Activated CD4-positive, alpha-beta T cell treated with anti-CD3 and anti-CD28 coated beads, Interleukin-2, amount 50 U/mL, for 1 hour (primary cell): ENCODE measurements at places on chromosomes 13 and 19.
A peak's percentile ranks its signal among the peaks of the same experiment; 100 is the strongest.

DNA sequence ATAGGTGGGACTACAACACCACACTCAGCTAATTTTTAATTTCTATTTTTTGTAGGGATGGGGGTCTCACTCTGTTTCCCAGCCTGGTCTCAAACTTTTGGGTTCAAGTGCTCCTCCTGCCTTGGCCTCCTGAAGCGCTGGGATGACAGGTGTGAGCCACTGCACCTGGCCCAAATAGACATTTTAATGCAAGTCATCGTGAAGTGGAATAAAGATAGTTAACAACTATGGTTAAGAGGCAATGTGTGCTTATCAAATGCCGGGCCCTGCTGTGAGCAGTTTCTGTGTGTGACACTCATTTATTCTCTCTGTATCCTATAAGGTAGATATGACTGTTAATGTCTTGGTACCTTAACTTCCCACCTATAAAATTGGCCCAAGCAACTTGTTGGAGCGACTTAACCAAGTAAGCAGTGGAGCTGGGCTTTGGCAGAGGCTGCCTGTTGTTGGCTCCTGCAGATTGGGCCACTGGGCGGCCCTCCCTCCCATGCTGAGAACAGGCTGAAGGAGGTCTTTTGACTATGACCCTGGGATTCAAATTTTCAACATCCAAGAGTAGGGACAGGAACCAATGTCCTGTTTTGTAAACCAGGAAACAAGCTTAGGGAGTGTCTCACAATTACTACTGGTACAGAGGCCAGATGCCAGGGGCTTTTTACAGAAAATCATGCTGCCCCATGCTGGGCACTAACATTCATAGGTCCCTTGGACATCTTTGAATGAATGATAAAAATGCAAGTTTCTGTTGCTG is 450.7 kb downstream of the TSHZ3 start:
- DNase-seq: no peak

- DNase-seq: no peak
These were observed 52.4 kb downstream of the TSHZ3 start for GRCh38 chr19:31296741-31297390.

DNA sequence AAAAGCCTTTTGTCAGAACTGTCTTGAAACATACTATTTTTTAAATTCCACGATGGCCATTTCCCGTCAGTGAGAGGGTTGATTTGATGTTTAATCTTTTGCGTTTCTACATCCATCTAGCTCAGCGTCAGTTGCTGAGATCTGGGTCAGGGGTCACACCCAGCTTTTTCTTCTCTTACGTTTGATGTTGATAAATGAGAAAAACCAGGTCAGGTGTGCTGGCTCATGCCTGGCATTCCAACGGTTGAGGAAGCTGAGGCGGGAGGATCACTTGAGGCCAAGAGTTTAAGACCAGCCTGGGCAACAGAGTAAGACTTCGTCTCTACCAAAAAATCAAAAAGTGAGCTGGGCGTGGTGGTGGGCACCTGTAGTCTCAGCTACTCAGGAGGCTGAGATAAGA is 168.9 kb downstream of the PTPRS start:
- DNase-seq: no peak

GRCh38 chr19:10719466-10719961 is 1.6 kb downstream of the DNM2 start:
- no peak for DNase-seq

DNA sequence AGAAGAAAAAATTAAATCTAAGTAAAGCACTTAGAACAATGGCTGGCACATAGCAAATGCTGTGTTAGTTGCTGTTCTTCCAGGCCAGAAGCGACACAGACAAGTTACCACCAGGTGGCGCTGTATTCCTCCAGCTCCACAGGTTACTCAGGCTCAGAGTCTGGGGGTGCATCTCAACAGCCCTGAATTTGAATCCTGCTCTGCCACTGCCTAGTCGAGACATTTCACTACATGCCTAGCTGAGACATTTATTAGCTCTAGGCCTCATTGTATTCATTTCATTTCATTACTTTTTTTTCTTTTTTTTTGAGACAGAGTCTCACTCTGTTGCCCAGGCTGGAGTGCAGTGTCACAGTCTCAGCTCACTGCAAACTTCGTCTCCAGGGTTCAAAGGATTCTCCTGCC is 16.4 kb upstream of the CYP2B6 start:
- DNase-seq: peak; percentile 81

GRCh38 chr13:31913459-31913858 is 118.1 kb upstream of the FRY start:
- no peak for DNase-seq

DNA sequence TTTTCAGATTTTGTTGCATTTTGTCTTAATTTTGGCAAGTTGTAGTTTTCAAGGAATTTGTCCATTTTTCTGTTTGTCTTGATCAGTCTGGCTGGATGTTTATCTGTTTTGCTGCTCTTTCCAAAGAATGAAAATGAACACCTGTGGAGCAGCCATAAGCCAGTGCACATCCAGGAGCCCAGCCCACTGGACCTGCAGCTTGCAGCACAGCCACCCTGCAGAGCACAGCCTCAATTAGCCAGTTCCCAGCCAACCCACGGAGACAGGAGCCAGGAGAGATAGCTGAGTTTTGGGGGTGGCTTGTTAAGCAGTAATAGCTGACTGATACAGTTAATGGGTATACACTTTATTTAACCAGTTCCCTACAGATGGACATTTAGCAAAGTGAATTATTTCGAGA is 38.0 kb upstream of the URI1 start:
- no peak for DNase-seq

- DNase-seq: no peak
These were observed 451.7 kb downstream of the EFNB2 start for GRCh38 chr13:106083620-106084350.

DNA sequence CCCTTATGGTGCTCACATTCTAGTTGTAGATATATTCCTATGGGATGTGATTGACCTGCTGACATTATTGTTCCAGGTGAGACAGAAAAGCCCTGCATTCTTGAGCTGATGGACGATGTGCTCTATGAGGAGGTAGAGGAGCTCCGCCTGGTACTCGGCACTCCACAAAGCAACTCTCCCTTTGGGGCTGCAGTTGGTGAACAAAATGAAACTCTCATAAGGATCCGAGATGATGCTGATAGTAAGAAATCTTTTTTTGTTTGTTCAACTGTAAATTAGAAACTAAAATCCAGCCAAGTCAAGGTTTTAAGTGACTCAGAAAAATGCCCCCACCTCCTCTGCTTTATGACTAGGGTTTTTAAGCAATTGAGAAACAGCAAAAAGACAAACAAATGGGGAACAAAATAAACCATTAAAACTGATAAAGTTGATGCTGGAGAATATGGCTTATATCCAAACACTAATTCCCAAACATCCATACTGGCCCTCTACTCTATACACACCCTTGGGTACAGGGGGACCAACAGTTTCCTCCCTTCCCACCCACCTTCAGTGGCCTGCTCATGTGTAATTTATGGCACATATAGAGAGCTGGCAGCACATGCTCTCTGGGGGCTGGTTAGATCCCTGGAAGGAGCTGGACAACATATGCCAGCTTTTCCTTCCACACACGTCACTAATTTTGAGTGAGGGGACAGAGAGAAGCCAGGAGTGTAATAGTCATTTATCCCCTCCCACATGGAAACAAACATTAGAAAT is 139.6 kb downstream of the STOML3 start:
- DNase-seq: no peak

DNA sequence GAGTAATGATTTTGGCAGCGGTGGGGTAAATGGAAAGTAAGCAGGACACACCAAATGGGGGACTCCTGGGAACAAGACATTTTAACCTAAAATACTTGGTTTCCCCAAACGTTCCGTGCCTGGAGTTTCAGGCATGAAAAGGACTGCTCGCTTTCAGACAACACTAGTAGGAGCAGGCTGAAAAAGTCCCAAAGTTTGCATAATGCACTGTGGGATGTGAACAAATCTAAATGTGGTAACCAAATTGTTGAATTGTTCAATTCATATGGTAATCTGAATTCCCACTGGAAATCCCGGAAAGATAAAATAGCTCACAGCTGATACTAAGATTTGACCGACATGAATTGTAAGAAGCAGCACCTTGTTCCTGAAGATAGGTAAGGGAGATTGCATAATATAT is 467.2 kb upstream of the ARGLU1 start:
- no peak for DNase-seq

DNA sequence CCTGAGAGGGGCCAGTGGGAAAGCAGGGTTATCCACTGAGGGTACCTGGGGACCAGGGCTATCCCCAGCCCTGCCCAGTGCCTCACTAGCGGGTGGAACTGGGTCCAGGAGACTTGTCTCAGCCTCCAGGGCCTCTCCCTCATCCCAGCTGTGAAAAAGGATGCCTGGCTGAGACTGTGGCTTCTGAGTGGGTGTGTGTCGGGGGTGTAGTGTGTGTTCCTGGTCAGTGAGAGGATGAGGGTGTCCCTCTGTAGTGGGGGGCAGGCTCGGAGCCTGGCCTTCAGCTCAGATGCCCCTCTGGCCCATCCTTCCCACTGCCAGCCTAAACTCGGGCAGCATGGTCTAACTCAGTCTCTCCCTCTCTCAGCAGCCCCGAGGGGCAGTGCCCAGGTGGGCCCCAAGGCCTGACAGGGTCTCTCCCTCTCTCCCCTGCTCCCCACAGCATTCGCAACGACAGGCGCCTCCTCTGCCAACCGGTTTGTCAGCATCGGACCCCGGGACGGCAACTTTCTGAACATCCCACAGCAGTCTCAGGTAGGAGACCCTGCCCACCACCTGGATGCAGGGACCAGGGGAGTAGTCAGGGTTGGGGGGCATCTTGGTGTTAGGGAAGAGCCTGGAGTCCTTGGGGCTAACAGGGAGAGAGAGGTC is 12.7 kb downstream of the LYL1 start:
- no peak for DNase-seq

- peak; percentile 44 for DNase-seq
These were observed 27.3 kb downstream of the LRFN3 start for GRCh38 chr19:35963514-35963913.

DNA sequence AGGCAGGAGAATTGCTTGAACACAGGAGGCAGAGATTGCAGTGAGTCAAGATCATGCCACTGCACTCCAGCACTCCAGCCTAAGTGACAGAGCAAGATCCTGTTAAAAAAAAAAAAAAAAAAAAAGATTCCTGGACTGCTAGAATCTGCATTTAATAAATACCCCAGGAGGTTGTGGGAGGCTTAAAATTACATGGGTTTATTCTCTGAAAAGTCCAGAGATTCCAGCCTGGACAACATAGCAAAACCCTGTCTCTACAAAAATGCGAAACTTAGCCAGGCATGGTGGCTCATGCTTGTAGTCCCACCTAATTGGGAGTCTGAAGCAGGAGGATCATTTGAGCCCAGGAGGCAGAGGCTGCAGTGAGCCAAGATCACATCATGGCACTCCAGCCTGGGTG is 9.5 kb upstream of the SLC1A5 start:
- DNase-seq: no peak

- DNase-seq: no peak
These were observed 5.0 kb upstream of the KLK8 start for GRCh38 chr19:51006406-51006805.

DNA sequence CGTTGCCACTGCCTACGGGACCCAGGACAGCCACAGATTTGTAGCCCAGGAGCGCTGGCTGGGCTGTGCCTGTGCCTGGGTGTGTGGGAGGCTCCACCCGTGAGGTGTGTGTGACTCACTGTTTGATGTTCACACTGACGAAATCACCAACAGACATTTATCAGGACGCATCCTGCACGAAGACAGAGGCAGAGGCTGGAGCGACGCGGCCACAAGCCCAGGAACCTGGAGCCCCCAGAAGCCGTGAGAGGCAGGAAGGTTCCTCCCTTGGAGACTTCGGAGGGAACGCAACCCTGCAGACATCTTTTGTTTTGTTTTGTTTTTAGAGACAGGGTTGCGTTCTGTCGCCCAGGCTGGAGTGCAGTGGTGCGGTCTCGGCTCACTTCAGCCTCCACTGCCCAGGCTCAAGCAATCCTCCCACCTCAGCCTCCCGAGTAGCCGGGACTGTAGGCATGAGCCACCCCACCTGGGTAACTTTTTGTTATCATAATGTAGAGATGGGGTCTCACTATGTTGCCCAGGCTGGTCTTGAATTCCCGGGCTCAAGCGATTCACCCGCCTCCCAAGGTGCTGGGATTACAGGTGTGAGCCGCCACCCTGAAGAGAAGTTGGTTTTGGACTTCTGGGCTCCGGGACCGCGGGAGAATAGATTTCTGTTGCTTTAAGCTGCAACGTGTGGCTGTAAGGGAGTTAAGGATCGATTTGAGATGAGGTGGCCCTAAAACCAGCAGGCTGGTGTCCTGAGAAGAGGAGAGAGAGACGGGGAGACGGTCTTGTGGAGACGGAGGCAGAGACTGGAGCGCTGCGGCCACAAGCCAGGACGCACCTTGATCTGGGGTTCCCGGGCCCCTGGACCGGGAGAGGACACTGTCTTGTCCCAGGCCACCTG is 24.9 kb upstream of the WDR18 start:
- DNase-seq: no peak

GRCh38 chr13:50078895-50079654 is 63.8 kb downstream of the KCNRG start:
- no peak for DNase-seq

DNA sequence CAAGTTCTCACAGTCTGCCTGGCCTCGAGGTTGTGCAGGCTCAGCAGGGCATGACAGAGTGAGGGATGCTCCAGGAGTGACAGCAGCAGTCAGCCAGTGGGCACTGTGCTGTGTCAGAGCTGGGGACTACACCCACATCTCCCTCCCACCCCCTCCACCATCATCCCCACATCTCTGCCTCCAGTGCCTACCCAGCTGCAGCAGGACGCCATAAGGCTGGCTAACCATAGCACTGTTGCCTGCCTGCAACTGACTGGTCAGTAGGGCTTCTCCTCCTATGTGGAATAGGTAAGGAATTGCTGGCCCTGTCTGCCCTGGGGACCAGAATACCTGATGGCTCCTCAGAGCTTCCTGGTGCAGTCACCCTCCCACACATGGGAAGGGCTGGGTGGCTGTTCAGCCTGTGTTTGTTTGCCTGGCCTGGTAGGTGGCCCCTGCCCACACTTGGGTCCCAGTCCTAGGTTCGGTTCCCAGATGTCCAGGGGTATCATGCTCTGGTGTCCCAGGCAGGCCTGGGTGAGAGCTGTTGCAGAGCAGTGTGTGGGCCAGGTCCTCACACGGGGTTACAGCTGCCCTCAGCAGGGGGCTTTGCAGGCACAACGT is 15.7 kb downstream of the GPI start:
- DNase-seq: no peak

- DNase-seq: no peak
These were observed 14.0 kb downstream of the CD70 start for GRCh38 chr19:6576869-6577475.

DNA sequence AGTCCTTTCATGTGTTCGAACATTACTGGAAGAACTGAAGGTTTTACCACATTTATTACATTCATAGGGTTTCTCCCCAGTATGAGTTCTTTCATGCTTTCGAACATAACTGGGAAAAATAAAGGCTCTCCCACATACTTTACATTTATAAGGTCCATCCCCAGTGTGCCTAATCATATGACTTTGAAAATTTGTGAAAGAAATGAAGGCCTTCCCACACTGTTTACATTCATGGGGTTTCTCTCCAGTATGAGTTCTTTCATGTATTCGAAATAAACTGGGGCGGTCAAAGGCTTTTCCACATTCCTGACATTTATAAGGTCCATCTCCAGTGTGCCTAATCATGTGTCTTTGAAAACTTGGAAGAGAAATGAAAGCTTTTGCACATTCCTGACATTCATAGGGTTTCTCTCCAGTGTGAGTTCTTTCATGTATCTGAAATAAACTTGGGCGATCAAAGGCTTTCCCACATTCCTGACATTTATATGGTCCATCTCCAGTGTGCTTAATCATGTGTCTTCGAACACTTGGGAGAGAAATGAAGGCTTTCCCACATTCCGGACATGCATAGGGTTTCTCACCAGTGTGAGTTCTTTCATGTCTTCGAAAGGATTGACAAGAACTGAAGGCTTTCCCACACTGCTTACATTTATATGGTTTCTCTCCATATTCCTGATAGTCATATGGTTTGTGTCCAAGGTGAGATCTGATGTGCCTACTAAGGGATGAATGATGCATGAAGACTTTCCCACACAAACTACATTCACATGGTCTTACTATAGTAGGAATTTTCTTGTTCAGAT is 24.0 kb downstream of the ZNF564 start:
- DNase-seq: no peak
